ENCODE measurements at places on chromosomes 7 and 10.

DNA sequence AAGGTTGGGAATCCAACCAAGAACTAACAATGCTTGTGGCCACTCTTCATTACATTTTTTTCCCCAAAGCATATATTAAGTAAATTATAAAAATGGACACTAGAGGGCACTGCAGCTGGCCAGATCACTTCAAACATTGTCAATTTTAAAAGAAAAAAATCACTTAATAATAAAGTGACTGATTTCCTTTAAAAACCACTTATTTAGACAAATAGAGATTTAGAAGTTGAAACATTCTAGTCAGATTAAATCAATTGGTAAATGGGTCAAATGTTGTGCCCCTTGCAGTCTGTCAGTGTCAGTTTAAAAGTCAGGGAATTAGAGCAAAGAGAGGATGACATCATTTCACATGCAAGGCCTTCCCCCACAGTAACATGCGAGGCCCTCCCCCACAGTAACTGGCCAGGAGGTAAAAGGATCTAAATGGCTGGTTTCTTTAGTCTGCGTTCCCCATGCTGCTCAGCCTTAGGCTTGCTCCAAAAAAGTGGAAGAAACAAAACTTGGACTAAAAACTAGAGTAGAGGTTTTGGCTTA is 177.9 kb downstream of the SKAP2 start:
- DNase-seq: no peak

- no peak for DNase-seq
These were observed 4.4 kb upstream of the ASIC3 start for GRCh38 chr7:151043959-151044358.

GRCh38 chr10:126731610-126731990 is 61.1 kb upstream of the C10orf90 start:
- DNase-seq: no peak

DNA sequence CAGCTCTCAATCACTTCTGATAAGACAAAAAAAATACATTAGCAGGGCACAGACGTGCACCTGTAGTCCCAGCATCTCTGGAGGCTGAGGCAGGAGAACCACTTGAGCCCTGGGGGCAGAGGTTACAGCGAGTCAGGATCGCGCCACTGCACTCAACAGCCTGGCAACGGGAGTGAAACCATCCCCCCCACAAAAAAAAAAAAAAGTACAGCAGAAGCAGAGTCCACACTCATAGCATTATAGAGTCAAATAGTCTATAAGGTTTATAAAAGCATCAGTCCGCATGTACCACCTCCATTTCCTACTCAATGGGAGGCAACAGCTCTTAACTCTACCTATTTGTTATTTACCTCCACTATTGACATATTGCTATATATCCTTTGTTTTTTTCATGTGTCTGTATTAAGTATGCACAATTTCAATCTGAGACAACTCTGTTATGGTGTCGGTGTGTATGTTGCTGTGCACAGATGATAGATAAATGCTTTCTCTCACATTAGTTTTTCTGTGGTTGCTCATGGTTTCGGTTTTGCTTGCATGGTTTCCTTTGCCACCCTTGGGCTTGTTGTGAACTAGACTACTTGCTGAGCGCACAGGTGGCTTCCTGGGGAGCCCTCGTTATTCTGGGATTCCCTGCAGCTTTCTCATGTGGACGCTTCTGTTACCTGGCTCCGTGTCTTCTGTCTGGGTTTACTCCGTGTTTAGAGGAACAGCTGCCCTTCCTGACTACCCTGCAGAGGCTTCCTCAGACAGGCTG is 40.4 kb downstream of the PROSER2 start:
- no peak for DNase-seq

DNA sequence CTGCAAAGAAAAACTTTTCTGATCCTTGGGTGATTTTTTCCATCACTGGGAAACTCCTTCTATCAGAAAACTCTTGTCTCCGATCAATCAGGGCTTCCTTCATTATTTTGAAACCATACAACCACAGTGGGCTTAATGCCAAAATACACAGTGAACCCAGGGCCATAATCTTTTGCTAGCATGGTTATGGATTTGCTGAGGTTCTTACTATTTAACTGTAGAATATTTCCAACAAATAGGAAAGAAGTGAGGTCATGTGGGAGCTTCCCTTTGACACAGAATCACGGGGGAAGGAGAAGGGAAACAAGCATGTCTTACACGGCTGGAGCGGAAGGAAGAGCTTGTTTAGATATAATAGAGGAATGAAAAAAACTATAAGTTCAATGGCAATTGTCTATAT is 1241.7 kb downstream of the REEP3 start:
- no peak for DNase-seq

GRCh38 chr10:104376784-104377300 is 23.2 kb downstream of the CFAP58 start:
- no peak for DNase-seq

DNA sequence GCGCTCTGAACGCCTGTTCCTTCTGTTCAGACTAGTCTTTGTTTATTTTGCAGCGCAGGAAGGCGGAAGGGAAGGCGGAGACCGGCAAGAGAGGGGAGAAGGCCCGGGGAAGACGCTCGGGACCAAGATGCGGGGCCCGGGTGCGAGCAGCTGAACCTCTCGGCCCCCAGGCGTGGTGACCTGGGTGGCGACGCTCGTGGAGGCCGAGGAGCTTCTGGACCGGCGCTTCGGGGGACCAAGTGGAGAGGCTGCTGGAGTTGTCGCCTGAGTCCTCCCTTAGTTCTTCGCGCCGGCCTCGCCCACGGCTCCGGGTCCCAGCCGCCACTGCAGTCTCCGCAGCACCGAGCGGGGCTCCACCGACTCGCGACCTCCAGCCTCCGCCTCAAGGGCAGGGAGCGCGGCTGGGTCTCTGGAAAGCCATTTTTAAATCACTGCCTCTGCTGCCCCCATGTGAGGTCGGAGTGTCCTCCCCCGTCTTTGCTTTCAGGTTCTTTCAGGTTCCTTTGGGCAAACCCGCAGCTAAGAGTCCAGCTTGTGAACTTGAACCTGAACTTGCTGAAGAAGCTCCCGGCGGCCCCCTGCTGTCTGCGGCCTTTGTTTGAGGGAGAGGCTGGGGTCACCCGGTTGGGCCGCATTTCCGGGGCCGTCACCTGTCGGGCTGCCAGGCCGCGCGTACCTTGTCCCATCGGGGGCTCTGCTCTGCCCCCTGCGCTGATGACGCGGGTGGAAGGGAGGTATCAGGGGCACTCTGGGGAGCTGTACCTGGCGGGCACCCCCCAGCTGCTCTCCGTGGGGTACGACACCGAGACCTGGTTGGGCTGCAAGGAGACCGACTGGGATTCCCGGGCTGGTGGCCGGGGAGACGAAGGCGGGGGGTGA is 136.0 kb downstream of the KIF20B start:
- no peak for DNase-seq

DNA sequence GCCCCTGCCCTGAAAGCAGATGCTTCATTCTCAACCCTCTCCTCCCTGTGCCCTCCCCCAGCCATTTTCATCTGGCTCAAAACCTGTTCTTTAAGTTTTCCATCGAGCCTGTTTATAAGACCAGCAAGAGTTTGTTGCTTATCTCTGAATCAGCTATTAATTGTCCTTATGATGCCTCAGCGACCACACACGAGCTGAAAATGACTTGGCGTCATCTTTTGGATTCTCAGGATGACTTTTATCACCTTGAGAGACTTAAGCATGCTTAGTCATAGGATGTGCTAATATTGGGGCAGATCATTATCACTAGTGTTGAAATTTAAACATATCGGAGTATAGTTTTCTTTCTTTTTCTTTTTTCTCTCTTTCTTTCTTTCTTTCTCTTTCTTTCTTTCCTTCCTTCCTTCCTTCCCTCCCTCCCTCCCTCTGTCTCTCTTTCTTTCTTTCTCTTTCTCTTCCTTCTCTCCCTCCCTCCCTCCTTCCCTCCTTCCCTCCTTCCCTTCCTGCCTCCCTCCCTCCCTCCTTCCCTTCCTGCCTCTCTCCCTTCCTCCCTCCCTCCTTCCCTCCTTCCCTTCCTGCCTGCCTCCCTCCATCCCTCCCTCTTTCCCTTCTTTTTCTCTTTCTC is 184.5 kb downstream of the PHTF2 start:
- DNase-seq: no peak

DNA sequence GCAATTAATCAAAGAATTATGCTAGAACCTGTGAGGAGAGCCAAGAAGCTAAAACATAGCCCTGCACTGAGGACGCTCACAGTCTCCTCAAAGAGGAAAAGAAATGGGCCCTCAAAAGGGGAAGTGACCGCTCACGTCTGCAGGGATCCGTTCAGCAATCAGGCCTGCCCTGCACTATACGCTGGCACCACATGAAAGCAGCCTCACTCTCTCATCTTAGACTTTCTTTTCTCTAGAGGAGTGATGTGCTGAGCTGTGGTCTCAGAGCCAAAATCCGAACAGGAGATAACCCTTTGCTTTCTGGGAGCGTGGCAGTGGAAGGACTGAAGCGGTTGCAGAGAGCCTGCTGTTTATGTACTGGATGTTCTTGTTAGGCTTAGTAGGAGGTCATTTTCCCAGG is 6.3 kb upstream of the IL2RA start:
- DNase-seq: no peak

DNA sequence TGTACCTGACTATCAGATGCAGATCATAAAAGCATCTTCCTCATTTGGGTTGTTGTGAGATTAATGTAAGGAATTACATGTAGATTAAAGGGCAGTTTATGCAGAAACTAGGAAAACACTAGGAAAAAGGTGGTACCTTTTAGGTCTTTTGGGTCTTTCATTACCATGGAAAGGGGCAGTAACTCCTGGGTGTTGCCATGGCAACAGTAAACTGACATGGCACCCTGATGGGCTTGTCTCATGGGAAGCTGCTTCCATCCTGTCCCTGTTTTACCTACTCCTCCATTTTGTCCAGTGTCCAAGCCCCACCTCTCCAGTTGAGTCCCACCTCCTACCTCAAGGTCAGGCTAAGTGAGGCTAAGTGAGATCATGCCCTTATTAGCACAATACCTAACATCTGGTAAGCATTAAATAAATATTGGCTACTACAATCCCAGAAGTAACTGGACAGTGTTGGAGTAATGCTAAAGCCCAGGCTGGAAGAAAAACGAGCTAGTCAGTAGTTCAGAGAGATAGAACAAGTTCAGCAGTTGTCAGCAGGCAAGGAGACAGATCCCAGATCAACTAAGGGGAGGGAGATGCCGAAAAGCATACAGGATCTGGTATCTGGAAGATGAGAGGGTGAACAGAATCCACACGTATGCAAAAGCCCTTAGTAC is 240.0 kb upstream of the AUTS2 start:
- no peak for DNase-seq

DNA sequence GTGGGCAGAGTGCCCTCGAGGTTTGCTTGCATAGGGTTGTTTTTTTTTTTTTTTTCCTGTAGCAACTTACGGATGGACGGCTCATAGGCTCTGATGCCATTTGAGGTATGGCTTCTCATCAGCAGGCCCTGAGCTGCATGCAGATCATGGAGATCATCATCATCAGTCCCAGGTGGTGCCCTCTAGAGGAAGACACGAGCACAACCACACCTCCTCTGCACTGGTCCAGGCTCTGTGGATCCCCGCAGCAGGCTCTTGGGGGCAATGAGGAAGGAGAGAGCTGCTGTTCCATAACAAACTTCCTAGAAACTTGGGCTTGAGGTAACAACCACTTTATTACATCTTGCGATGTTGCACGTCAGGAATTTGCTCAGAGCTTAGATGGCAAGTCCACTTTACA is 132.7 kb upstream of the CXCL12 start:
- no peak for DNase-seq

- DNase-seq: no peak
These were observed 329.2 kb upstream of the LRGUK start for GRCh38 chr7:133797818-133798520.

DNA sequence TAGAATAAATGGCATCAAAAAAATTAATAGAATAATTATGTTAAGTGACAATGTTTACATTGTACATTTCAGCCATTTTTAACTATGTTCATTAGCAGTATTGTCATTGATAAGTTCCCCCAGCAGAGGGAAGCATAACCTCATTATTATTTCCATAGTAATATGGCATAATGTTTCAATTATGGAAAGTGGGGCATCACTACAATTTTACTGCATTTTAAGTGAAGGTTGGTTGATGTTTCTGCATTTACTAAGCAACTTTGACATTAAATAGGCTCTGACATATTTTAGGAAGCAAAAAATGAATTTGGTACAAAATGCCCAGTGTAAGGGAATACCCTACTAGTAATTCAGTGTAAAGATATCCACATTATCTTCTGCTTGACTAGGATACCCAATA is 218.3 kb downstream of the SEMA3A start:
- no peak for DNase-seq

DNA sequence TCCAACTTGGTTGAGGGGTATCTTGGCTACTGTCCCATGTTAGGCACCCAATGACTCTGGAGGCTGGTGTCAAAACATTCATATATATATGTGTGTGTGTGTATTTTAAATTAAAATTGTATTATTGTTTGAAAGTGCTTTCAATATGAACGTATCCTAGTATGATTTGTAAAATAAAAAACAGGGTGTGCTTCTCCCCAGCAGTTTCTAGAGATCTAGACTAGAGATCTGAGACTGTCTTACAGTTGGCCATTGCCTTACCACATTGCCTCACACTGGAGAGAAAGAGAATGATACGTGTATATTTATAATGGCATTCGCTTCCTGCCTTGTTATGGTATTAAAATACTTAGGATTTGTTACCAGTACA is 1.2 kb downstream of the BAG3 start:
- DNase-seq: no peak

GRCh38 chr7:103499976-103500375 is 54.0 kb upstream of the SLC26A5 start:
- DNase-seq: no peak

- no peak for DNase-seq
These were observed 13.1 kb upstream of the SLC26A3 start for GRCh38 chr7:107816011-107816566.

DNA sequence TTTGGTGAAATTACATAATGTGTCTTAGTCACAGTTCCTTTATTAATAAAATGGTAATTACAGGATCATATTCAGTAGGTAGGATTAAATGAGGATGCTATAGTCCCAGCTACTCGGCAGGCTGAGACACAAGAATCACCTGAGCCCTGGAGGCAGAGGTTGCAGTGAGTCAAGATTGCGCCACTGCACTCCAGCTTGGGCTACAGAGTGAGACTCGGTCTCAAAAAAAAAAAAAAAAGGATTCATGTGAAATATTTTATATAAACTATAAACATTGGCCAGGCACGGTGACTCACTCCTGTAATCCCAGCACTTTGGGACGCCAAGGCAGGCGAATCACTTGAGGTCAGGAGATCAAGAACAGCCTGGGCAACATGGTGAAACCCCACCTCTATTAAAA is 197.9 kb downstream of the IMMP2L start:
- DNase-seq: no peak

GRCh38 chr7:140423501-140423900 is 19.6 kb downstream of the RAB19 start:
- peak; percentile 31 for DNase-seq

DNA sequence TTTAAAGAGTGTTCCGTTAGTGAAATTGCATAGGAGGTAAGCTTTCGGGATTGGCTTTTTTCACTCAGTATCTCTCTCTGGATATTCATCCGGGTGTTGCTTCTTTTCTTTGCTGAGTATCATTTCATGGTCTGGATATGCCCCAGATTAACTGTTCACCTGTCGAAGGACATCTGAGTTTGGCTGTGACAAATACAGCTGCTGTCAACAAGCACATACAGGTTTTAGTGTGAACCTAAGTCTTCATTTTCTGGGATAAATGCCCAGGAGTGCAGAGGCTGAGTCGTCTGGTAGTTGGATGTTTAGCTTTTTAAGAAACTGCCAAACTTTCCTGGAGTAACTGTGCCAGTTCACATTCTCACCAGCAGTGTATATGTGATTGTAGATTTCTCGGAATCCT is 5.6 kb downstream of the DOCK1 start:
- DNase-seq: no peak

Data from caudate nucleus (tissue), 63 donors.